ENCODE measurements at places on chromosomes 7 and 10.

- no peak for DNase-seq
Measured at GRCh38 chr7:87003872-87004798, 55.3 kb downstream of the ELAPOR2 start.

- no peak for DNase-seq
Measured at GRCh38 chr7:92244808-92245486, 767 bp downstream of the KRIT1 start.

GRCh38 chr7:50474382-50475160 is 24.4 kb upstream of the FIGNL1 start:
- DNase-seq, result no peak

DNA sequence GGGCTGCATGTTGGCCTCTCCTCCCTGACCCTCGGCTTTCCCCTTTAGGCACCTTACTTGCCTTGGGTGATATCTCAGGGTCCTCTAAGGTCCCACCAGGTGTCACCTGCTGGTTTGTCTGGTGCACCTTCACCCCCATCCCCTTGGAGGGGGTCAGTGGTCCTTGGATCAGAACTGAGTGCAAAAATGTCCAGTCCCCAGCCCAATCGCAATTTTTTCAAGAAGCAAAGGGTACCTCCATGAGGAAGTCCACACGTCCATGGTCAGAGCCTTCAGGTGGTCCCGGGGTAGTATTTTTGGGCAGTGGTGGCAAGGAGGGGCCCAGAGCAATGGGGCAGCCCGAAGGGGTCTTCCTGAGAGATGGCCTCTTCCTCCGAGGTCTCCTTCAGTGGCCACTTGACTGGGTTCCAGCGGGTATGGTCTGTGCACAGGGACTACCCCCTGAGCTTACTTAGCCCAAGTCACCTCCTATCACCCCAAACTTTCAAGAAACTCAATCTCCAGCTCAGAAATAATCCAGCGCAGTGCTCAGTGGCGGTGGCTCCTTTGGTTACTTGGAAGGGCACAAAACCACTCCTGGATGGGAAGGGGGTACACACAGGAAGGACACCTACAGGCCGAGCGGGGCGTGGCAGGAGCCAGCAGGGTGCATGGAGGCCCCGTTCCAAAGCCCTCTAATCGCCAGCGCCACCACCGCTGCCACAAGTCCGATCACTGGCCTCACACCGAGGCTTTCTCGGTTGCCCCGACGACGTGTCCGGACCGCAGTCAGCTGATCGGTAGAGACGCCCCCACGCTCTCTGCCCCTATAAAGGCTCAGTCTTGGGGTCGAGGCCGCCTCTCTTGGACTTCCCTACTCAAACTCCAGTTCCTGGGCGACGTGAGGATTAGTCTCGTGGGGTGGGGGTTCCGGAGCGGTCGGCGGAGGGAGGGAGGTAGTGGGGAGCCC is 4.5 kb downstream of the SAP25 start:
- no peak for DNase-seq

- DNase-seq, result no peak
Measured at GRCh38 chr10:44279426-44280126, 105.3 kb downstream of the CXCL12 start.

GRCh38 chr10:23694446-23694920 is 255.6 kb downstream of the OTUD1 start:
- DNase-seq, result no peak

DNA sequence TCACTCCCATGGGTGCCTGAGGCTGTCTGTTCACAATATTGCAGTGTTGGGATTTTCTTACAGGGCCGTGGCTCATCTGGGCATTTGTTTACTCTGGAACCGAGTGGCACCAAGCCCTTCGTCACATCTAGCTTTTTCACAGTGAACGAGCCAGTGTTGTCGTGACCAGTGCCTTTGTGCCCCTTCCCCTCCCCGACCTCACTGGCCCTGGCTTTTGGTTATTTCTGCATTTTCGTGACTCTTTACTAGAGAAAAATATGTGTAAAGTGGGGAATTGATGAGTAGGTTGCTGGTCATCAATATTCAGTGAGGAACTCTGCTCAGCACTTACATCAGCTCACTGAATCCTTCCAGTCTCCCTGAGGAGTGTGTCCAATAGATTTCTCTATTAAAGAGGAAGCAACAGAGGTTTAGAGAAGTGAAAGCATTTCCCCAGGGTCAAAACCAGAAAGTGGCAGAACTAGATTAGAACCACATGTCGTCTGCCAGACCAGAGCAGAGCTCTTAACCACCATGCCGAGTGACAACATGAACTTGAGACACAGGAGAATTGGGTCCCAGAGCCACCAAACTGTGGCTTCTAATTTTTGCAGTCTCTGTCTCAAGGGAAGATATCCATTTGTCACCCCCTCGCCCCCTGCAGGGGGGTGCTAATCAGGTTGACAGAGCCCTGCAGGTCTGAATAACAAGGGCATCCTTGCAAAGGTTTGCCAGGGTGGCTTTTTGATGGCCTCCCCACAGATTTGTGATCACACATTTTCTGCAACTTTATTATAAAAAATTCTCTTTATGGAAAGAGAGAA is 125.3 kb downstream of the CHN2 start:
- no peak for DNase-seq

DNA sequence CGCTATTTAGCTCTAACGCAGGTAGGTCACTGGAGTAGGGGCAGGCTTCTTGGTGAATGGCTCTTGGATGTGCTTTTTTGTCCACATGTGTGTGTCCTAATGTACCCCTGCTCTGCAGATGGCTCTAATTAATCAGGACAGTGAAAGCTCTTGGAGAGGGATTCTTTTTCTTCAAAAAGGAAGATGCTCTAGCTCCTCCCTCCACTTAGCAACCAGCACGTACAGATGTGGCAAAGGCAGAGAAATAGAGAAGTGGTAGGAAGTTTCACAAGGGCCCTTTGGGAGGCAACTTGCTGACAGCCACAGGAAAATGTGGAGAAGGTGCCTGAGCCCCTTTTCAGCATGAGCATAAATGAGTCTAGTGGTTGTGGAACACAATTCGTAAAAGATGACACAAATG is 221.7 kb downstream of the PLXNA4 start:
- DNase-seq, result no peak

- no peak for DNase-seq
Measured at GRCh38 chr10:77175631-77176222, 461.9 kb downstream of the KCNMA1 start.

- DNase-seq, result no peak
Measured at GRCh38 chr10:30959836-30960210, 71.8 kb downstream of the ZNF438 start.

DNA sequence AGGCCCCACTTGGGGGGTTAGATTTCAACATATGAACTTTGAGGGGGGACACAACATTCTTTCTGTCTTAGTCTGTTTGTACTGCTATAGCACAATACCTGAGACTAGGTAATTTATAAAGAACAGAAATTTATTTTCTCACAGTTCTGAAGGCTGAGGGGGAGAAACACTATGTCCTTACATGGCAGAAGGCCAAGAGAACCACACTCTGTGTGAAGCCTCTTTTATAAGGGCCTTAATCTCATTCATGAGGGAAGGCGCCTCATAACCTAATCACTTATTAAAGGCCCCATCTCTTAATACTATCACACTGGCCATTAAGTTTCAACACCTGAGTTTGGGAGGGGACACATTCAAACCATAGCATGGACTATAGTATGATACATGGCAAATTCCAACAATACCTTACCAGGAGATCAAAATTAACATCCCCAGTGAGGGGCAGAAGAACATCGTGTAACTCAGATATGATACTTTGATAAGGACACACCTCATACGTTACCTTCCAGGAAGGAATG is 9.3 kb upstream of the PDLIM1 start:
- DNase-seq, result no peak

GRCh38 chr10:27723436-27723835 is 22.2 kb downstream of the MKX start:
- no peak for DNase-seq

- DNase-seq, result no peak
Measured at GRCh38 chr10:131160219-131160875, 151.2 kb downstream of the TCERG1L start.

DNA sequence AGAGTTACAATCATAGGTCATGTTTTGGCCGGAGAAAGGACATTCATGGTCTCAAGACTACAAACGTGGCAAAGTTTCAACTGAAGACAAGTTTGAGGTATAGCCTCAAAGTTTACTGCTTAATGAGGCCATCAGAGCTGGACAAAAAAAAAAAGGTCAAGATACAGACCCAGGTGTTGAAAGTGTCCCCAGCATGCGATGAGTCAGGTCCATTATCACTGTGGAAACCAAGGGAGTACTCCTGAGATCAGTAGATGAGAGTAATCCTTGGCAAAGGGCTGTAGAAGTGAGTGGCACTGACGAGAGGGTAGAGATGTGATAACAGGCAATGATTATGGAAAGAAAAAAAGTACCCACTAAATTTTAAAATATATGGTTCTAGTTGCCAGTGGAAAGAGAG is 80.1 kb upstream of the LRRN3 start:
- DNase-seq, result no peak

DNA sequence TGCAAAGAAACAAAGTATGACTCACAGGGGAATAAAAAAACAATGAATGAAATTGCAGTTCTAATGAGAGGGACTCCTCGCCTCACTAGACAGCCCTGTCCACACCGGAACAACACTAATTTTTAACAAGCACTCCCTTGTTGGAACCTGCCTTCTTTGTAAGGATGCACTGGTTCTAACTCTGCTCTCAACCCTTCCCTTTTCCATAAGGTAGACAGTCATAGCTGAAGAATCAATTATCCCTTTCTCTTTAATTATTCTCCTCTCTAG is 65.1 kb downstream of the TSPAN12 start:
- DNase-seq, result no peak

DNA sequence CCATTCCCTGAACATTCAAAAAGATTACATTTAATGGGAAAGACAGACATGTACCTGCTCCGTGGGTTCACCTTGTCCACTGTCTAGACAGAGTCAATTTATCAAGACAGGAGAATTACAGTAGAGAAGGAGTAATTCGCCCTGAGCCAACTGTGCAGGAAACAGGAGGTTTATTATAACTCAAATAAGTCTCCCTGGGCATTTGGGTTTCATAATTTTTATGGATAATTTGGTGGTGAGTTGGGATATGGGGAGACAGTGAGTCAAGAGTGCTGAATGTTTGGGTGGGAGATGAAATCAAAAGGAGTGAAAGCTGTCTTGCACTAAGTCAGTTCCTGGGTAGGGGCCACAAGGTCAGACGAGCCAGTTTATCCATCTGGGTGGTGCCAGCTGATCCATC is 165.9 kb upstream of the NAMPT start:
- DNase-seq, result no peak

DNA sequence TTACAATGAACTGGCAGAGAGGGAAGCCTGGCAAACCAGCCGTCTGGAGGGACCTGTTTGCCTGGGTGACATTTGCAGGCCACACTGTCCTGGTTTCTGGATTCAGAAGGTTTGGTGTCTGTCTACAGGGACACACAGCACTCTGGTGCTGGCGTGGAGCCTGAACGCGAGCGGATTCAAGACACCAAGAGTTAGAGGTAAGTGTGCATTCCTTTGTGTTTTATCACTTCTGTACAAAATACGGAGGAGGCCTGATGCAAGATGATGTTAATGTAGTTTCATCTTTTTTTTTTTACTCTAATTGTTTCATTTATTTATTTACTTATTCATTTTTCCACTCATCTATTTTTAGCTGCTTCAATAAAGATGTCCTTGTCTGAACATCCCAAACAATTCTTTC is 485.3 kb upstream of the ADARB2 start:
- no peak for DNase-seq

DNA sequence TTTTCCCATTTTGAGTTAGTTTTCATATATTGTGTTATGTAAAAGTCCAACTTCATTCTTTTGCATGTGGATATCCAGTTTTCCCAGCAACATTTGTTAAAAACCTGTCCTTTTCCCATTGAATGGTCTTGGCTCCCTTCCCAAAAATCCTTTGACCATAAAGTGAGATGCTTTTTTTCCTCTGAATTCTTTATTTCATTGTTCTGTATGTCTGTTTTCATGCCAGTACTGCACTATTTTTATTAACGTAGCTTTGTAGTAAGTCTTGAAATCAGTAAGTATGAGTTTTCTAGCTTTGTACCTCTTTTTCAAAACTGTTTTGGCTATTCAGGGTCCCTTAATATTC is 20.0 kb downstream of the C1GALT1 start:
- no peak for DNase-seq

DNA sequence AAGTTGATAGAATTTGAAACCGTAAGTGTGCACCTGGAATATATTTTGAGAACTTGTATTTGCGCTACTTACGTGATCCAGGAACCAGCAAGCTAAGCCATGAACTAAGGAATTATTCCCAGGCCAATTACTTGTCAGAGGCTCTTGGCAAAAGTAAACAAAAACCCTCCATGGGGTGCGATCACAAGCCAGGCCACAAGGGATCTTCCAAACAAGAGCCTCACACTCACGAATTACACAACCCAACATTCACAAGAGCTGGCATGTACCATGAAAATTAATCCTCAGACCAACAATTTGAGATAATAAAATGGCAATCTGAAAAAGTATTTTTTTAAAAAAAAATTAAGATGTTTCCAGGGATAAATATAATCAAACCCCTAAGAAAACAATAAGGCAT is 467.0 kb upstream of the AKR1E2 start:
- DNase-seq, result no peak

DNA sequence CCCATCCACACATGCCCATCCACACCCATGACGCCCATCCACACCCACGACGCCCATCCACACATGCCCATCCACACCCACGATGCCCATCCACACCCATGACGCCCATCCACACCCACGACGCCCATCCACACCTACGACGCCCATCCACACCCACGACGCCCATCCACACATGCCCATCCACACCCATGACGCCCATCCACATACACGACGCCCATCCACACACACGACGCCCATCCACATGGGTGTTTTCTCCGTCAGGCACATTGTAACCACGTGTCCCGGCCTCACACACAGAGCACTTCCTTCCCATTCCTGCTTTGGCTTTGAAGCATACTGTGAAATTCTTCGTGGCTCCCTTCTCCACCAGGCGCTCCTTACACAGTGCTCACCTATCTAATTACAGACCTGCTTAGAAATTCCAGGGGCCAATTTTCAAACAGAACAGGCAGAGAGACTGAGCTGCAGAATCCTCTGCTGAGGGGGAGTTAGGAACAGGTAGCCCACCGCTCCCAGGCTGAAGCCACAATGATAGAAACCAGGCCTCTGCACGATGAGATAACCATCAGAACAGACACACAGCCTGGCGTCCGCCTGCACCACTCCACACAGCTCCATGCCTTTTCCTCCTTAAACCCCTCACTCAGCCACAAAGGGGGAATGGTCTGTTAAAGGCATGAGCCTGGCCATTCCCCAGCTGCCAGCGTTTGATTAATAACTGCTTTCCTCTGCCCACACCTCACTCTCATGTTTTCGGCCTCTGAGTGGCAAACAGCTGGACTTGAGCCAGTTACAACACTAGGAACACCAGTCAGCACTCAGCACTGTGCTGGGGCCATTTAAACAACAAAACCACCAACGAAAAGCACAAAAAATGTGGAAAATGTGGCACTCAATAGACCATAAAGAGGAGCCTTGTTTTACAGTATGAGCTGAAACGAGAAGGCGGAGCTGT is 501.6 kb downstream of the PTPRN2 start:
- no peak for DNase-seq

- DNase-seq, result no peak
Measured at GRCh38 chr7:539731-540411, 20.2 kb upstream of the PDGFA start.
